ENCODE measurements at places on chromosomes 2 and 18. TPM values are rescaled to one million over a fixed set of nuclear protein-coding genes. Genes with fewer than 3 reads are reported as not detected.

SLC35G4 gene
- total RNA-seq = not detected

ITPRIPL1 gene
- total RNA-seq = 59.8 TPM

STK11IP gene
- 27.6 TPM for total RNA-seq

UGT1A7 gene
- total RNA-seq = not detected

GPN1 gene
- 60.7 TPM for total RNA-seq

HDLBP gene
- total RNA-seq = 310 TPM

TRIM54 gene
- 0.30 TPM for total RNA-seq

PREPL gene
- 37.0 TPM for total RNA-seq

SCN1A gene
- not detected for total RNA-seq

GKN2 gene
- not detected for total RNA-seq

SERPINB12 gene
- total RNA-seq = not detected
